ENCODE measurements at places on chromosomes 16 and 17. TPM values are rescaled to one million over a fixed set of nuclear protein-coding genes. Genes with fewer than 3 reads are reported as not detected.

FNDC8 gene
- total RNA-seq, result not detected

SNX20 gene
- total RNA-seq, result 2.1 TPM

OR1A1 gene
- total RNA-seq, result not detected

ITGA2B gene
- total RNA-seq, result 0.58 TPM

CDR2L gene
- total RNA-seq, result 17.4 TPM

- H3K27me3 ChIP-seq, result no peaks in the 10 kb centered on the region
- no peak overlapping the region for H3K27ac ChIP-seq
- peaks cover 5% of the 10 kb centered on the region for H3K36me3 ChIP-seq
Observed at GRCh38 chr16:47262938-47263337, 119.2 kb upstream of the NETO2 start.

DNA sequence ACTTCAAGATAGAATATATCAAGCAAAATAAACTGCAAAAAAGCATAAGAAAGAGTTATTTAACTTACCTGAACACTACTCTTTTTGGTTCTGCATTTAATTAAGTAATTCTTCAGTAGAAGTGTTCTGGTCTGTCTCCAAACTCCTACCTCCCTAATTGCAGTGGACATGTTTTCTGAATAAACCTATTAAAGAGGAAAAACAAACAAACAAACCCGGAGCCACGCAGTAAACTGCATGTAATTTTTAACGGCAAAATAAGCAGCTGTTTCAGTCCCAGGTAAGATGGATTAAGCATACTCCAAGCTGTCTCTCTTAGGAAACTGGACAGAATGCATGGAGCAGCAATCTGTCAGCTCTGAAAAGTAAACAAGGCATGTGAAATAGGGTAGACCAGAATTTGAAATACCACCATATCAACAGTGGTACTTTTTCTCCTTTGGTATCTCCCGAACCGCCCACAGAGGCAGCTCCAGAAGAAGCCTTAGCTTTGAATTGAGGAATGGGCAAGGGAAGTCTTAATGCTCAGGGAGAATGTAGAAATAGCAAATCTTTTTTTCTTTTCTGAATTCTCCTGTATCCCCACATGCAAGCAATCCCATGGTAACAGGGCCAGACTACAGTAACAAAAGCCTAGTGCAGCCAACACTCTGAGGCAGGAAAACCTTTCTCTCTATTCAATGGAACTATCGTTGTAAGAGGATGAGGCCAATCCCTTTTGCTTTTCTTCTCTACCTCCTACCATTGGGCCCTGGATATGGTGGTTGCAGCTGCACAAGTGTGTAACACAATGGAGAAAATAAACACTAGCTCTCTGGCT is 12.5 kb downstream of the ABCA5 start:
- DNase-seq, result no peak
- H3K27me3 ChIP-seq, result no peaks in the 10 kb centered on the region
- H3K36me3 ChIP-seq, result peaks cover 14% of the 10 kb centered on the region
- H3K27ac ChIP-seq, result no peak overlapping the region
- H3K4me3 ChIP-seq, result no peak overlapping the region

DNA sequence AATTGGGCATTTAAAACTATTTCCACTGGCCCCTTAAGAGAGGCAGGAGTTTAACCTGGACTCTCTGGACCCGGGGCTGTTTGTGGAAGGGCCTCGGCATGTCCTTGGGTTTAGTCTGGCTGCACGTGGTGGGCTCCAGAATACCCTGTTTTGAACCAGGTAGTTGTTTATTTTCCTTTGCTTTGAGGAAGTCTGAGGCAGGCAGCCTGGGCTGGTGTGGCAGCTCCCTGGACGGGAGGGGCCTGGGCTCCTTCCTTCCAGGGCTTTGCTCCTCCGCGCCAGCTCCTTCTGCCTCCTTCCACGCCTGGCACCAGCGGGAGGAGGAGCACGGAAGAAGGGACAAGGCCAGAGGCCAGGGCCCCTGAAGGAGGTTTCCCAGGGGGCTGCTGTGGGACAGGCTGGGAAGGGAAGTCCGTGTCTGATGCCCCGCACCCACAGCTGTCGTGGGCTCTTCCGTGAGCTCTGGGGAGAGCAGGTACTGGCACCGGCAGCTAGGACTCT is 15.5 kb downstream of the BANP start:
- peak overlapping the region; percentile 29 for H3K4me3 ChIP-seq
- DNase-seq, result no peak
- no peaks in the 10 kb centered on the region for H3K27me3 ChIP-seq
- H3K36me3 ChIP-seq, result no peaks in the 10 kb centered on the region

DNA sequence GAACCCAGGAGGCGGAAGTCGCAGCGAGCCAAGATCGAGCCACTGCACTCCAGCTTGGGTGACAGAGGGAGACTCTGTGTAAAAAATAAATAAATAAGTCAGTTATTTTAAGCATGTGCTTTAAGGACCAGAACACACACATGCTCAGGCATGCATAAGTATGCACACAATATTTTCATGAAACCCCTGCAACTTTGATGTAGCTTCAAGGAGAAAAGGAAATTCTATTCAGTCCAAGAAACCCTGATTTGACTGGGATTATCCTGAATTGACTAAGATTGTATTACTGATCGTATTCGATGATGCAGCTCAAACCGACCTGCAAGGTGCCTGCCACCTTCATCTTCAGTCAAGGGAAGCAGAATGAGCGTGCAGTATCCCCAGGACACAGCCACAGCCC is 841 bp downstream of the TEKT5 start:
- no peak overlapping the region for H3K27ac ChIP-seq
- peaks cover 17% of the 10 kb centered on the region for H3K27me3 ChIP-seq
- peak; percentile 66 for DNase-seq
- H3K4me3 ChIP-seq, result no peak overlapping the region
- H3K36me3 ChIP-seq, result no peaks in the 10 kb centered on the region

- no peak for DNase-seq
- no peak overlapping the region for H3K27ac ChIP-seq
- H3K36me3 ChIP-seq, result no peaks in the 10 kb centered on the region
- no peaks in the 10 kb centered on the region for H3K27me3 ChIP-seq
- H3K4me3 ChIP-seq, result no peak overlapping the region
- no peaks in the 10 kb centered on the region for H3K4me1 ChIP-seq
Observed at GRCh38 chr16:52592778-52593177, 45.8 kb upstream of the TOX3 start.

GRCh38 chr16:14196011-14196410 is 124.9 kb downstream of the MRTFB start:
- no peaks in the 10 kb centered on the region for H3K36me3 ChIP-seq
- H3K27me3 ChIP-seq, result no peaks in the 10 kb centered on the region
- no peak overlapping the region for H3K27ac ChIP-seq
- no peak overlapping the region for H3K4me3 ChIP-seq
- H3K4me1 ChIP-seq, result peaks cover 33% of the 10 kb centered on the region

DNA sequence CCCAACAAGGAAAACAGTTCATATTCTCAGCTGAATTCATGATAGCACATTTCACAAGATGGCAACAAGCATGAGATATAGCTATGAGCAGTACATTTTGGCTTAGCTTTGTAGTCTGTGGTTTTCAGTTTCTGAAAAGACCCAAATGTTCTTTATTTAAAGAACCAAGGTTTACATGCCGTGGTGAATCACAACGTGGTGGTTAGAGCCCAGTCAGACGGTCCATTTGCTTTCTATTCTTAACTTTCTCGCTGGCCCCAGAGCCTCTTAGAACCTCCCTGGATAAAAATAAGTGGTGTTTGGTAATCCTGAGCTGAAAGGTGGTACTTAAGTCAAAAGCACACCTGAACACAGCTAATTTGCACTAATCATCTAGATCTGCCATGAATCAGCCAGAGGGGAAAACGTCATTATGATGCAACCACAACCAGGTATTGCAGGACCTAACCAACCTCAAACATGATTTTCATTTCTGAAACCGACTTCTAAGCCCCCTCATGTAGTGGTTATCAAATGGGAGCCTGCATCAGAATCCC is 18.6 kb upstream of the HAPSTR1 start:
- no peak overlapping the region for H3K27ac ChIP-seq
- H3K27me3 ChIP-seq, result no peaks in the 10 kb centered on the region
- DNase-seq, result no peak
- no peaks in the 10 kb centered on the region for H3K36me3 ChIP-seq
- H3K4me3 ChIP-seq, result no peak overlapping the region

DNA sequence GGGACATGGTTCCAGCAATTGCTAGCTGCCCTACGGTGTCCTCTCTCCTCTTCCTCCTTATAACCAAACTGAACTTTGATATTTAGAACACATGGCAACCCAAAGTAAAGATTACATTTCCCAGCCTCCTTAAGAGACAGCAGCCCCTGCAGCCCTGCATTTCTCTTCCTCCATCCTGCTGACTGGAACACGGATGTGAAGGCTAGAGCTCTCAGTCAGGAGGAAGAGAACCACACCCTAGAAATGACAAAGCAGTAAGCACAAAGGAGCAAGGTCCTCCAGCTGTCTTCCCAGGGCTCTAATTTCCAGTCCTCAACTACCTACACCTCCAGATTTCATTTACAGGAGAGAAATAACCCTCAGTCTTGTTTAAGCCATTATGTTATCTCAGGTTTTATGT is 10.9 kb downstream of the DYNC1LI2 start:
- no peak overlapping the region for H3K4me3 ChIP-seq
- peaks cover 7% of the 10 kb centered on the region for H3K36me3 ChIP-seq
- H3K4me1 ChIP-seq, result peaks cover 72% of the 10 kb centered on the region
- no peaks in the 10 kb centered on the region for H3K27me3 ChIP-seq
- DNase-seq, result no peak

GRCh38 chr16:1096169-1097082 is at the start of gene C1QTNF8:
Gene C1QTNF8 (minus strand): TSS chr16:1096244. CDS start chr16:1094922, 1,322 bp downstream.
- H3K4me1 ChIP-seq, result peaks cover 8% of the 10 kb centered on the region
- no peaks in the 10 kb centered on the region for H3K36me3 ChIP-seq
- no peak for DNase-seq
- H3K4me3 ChIP-seq, result no peak within 1 kb of the TSS

DNA sequence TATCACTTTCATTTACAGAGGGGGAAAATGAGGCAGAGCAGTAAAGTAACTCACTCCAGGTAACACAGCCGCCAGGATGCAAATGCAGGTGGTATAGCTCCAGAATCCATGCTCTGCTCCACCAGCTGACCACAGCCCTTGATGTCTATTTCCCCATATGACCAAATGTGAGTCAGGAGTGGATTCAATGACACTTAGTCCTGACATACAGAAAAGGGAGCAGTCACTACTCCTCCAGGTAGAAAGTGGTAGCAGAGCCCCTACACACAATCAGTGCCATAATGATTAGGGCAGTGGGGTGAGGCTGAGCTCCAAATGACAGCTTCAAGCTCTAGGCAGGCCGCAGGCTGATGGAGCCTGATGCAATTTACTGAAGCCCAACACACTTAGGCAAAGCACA is 43.3 kb upstream of the GFOD2 start:
- peaks cover 4% of the 10 kb centered on the region for H3K4me1 ChIP-seq
- H3K36me3 ChIP-seq, result peaks cover 42% of the 10 kb centered on the region
- no peak overlapping the region for H3K4me3 ChIP-seq

GRCh38 chr17:36593656-36594316 is 2.1 kb downstream of the DHRS11 start:
- peaks cover 22% of the 10 kb centered on the region for H3K4me1 ChIP-seq
- H3K4me3 ChIP-seq, result no peak overlapping the region
- DNase-seq, result no peak
- H3K27me3 ChIP-seq, result no peaks in the 10 kb centered on the region
- H3K27ac ChIP-seq, result no peak overlapping the region

DNA sequence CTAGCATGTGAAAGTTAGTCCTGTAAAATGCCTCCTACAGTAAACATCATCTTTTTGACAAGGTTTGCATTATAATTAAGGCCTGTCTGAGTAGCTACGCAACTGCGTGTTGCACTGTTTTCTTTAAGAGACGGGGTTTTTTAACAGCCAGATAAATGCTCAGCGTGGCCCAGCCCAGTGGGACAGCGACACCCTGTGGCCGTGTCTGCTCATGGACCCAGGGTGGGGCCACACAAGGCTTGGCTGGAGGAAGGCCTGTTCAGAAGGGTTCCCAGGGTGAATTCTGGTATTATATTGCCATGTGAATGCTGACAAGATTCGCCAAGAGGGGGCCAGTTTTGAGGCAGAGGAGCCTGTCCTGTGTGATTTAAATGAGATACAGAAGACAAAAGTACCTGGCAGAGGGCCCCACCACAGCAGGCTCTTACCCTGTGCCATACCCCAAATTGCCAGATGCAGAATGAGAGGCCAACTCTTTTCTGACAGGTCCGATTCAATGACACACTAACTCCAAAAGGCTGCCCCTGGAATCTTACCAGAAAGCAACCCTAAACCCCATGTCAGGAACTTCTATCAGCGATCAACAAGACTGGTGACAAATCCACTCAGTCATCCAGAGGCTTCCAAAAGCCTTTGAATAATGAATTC is 65.9 kb upstream of the IRX6 start:
- no peaks in the 10 kb centered on the region for H3K36me3 ChIP-seq
- H3K4me3 ChIP-seq, result no peak overlapping the region
- no peak overlapping the region for H3K27ac ChIP-seq
- no peak for DNase-seq

DNA sequence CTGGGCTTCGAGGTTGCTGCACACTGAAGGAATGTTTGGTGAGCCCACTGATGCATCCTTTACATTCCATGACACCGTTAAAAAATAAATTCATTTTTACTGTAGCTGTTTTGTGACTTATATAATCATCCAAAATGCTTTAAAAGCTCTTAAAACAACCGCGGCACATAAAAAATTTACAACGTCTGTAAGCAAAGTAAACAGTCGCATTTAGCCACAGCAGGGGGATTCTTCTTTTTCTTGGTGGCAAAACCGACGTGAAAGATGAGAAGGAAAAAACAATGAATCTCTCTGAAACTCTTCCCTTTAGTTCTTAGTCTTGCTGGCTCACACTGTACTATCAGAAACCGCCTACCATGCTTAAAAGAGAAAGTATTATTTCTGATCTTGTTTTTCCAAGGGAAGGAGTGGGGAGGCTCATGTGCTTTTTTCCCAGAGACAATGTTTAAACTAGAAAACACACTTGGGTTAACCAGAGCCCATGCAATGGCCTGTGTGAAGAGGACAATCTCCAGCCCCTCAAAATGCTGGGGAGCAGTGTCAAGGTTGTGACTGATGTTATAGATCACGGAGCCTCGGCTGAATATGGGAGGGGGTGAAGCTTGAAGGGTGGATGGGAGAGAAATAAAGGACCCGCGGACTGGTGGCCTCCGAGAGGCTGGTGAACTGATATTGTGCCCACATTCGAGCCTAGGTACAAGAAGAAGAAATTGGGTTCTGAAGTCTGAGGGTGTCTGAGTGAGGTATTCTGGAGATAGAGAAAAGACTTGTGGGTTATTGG is 91.1 kb downstream of the IRF8 start:
- H3K27me3 ChIP-seq, result no peaks in the 10 kb centered on the region
- peaks cover 5% of the 10 kb centered on the region for H3K4me1 ChIP-seq
- no peaks in the 10 kb centered on the region for H3K36me3 ChIP-seq

GRCh38 chr16:88442727-88443576 is 10.1 kb upstream of the ZFPM1 start:
- no peak overlapping the region for H3K27ac ChIP-seq
- no peak for DNase-seq

GRCh38 chr16:23922406-23922805 is 86.6 kb downstream of the PRKCB start:
- DNase-seq, result no peak
- no peak overlapping the region for H3K27ac ChIP-seq
- H3K36me3 ChIP-seq, result no peaks in the 10 kb centered on the region
- no peak overlapping the region for H3K4me3 ChIP-seq
- no peaks in the 10 kb centered on the region for H3K27me3 ChIP-seq
- no peaks in the 10 kb centered on the region for H3K4me1 ChIP-seq
